ENCODE measurements at places on chromosomes 7 and 10.

DNA sequence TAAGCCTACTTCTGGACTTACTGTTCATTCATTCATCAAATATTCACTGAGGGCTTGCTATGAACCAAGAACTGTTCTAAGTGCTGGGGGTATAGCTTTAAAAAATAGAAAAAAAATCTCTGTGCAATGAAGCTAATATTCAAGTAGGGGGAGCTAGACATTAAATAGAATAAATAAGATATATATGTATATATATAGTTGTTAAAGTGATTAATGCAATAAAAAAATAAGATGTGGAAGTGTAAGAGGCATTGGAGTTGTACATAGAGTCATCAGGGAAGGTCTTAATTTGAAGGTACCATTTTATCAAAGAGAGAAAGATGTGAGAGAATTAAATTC is 181.2 kb upstream of the AGR3 start:
- DNase-seq = no peak

DNA sequence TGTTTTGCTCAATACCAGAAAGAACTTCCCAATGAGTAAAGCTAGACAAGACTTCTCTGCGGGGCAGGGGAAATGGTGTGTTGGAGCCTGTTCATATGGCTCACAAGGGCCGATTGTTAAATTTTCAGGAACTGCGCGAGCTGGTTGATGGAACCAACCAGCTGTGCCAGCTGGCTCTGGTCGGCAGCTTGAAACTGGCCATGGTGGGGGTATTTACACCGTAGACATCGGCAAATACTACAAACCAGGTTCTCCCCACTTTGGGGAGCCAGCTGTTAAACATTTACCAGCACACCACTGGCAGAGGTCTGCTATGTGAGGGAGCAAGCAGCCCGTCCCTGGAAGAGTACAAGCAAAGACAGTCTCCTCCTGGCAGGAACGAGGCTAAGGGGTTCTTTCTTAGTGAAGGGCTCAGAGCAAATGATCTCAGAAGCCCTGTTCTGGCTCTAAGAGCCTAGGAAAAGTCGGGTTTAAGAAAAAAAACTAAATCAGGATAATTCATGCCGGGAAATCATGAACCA is 8.8 kb upstream of the ZMIZ1 start:
- no peak for DNase-seq

- DNase-seq = no peak
Measured at GRCh38 chr10:109820620-109821405, 102.5 kb downstream of the XPNPEP1 start.

DNA sequence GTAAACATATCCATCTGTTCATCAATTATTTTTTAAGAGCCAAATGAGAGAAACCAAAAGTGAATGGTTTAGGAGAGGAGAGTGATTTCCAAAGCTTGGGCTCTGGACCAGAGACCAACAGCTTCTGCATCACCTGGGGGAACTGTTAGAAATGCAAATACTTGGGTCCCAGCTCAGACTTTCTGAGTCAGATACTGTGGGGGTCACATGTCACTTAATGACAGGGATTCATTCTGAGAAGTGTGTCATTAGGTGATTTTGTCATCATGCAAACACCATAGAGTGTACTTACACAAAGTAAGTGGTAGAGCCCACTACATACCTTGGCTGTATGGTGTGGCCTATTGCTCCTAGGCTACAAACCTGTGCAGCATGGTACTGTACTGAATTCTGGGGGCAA is 128.5 kb upstream of the PRR15 start:
- no peak for DNase-seq

DNA sequence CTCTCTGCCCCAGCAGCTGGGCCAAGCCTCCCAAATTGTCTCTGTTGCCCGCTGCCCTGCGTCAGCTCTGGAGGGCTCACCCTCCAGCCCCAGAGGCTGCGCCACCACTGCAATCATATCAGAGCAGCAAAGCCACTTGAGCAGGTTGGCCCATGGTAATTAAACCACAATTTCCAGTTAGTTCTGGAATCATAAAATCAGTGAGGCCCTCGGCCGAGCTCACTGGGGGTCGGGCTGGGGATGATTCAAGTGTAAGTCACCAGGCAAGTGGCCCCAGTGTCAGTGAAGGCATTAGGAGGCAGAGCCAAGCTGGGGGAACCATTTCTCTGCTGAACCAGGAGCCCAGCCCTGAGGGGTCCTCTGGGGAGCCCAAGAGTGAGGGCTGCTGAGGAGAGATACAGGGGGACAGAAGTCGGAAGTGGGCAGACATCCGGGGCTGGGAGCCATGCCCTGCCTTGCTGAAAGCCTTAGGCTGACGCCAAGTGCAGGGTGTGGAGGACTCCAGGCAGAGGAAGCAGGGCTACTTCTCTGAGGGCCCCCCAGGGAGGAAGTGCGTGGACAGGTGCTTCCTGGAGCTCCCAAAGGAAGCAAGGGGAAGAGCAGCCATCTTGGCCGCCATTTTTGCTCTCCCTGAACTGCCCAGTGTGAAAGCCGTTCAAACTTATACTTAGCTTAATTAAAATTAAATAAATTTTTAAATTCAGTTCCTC is 29.5 kb upstream of the SLC29A3 start:
- DNase-seq = no peak

- no peak for DNase-seq
Measured at GRCh38 chr10:19941206-19941880, 125.1 kb downstream of the PLXDC2 start.

- no peak for DNase-seq
Measured at GRCh38 chr10:92839191-92840085, 8.9 kb upstream of the EXOC6 start.

DNA sequence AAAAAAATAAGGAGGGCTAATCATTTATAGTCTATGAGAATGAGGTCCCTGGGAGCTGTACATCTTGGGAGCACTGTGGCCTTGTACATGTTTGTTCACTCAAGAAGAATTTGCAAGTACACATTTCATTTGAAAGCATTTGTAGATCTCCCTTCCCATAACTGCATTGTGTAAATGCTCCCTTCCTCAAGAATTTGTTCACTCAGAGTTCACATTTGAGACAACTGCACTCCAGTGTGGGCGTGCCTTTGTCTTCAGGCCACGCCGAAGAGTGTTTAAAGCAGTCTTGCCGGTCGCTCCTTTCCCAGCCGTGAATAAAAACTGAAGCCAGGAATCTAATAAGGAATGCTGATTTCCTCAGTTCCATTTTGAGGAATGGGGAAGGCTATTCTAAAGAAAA is 291.1 kb upstream of the LYZL1 start:
- no peak for DNase-seq

DNA sequence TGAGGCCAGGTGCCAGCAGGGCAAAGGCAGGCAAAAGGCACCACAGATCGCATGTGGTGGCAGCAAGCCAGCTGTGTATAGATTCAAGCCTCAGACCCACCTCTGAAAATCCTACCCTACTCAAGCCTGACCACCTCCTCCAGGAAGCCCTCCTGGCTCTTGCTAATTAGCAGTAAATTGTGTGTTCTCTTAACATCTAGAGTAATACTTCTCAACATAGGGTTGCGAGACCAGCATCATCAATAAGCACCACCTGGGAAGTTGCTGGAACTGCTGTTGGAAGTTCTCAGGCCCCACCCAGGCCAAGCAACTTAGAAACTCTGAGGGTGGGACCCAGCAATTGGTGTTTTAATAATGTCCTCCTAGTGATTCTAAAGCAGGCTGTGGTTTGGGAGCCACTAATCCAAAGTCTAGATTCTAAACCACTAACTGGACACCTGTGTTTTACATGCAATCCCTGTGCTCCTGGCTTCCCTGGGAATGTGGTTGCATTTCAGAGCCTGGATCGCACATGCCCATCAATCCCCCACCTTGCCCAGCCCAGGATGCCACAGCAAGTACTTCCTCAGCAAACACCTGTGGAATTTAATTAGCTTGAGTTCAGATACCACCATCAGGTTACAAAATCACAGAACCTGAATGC is 46.2 kb downstream of the KCNMA1 start:
- DNase-seq = no peak

DNA sequence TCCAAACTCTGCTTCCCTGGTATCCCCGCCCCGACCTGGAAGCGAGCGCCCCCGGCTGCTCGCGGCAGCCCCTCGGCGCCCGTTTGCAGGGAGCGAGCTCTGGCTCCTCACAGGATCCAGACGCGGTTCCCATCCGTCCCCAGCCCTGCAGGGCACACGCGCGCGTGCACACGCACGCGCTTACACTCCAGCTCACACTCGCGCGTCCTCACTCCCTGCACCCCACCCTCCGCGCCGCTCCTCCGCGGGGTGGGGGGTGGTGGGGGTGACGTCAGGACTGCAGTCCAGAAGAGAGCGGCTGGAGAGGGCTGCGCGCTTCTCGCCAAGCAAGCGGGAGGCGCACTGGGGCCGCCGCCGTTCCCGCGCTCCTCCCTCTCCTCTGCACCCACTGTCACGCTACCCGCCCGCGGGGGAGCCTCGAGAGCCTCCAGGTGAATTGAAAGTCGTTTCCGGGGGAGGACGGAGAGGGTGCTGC is 255.6 kb downstream of the OTUD1 start:
- no peak for DNase-seq

DNA sequence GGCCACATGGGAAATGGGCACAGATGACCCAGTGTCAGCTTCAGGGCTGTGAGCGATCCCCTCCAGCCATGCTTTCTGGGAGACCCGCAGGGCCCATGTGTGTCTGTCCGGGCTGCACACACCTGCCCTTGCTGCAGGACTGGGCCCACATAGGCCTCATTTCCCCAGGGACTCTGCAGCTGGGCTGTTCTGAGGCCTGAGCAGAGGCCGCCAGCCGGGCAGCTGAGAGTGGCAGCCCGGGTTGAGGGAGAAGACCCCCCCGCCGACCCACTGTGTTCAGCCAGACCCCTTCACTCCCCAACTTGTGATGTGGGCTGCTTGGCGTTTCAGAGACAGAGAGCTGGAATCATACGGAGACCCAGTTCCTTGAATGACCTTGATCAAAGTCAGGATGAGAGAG is 50.1 kb upstream of the DPYSL4 start:
- DNase-seq = no peak

DNA sequence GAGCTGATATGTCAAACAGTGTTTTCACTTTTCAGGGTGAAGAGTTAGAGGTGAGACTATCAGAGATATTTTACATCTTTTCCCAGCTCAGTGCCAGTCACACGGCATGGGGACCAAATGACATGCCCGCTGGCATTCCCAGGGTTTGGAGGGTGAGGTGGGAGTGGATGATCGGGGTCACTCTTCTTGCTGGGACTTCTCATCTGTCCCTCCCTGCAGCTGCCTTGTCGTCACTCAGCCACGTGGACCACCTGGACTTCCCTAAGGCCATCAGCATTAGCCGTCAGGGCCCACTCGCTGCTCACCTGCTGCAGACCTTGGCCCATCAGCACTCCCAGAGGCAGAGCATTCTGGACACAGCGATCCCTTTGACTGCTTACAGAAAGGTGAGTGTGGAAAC is 301.8 kb downstream of the DNAJB6 start:
- DNase-seq = no peak

DNA sequence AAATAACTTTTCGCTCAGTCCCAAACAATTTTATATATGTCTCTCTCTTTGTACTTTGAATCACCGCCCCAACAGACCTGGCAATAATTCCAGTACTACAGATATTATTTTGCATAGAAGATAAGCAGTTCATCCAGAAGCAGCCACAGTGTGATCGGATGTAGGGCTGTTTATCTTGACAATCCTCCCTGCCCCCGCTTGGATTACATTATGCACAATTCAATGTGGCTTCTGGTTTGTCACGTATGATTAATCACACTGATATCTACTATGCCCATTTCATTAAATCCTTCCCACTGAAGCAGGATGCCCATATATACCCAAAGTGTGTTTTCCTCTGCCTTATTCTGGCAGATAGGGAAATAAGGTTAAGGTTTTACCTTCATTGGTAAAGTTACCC is 115.2 kb downstream of the PDE1C start:
- DNase-seq = no peak

DNA sequence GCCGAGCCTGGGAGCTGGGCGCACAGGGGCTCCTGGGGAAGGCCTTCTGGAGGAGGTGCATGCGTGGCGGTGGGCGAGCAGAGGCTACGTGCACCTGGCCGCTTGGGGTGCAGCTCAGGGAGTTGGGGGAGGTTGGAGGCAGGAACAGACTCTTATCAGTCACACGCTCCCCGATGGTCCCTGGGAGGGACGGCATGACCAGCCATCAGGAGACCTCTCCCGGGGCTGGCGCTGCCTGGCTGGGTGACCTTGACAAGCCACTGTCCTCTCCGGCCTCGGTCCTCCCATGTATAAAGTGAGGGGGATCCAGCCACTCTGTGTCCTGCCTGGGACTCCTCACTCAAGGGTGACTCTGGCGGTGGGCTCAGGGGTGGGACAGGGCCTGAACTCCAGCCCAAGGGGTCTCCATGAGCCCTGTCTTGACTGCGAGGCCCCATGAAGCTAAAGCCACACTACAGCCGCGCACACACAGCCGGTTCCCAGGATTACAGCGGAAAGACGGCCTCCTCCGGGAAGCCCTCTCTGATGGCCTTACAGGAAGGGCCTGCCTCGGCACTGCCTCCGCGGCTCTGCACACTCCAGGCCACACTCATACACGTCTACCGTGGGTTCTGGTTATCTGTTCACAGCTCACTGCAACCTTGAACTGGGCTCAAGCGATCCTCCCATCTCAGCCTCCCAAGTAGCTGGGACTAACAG is 2.3 kb downstream of the TMEM184A start:
- no peak for DNase-seq

DNA sequence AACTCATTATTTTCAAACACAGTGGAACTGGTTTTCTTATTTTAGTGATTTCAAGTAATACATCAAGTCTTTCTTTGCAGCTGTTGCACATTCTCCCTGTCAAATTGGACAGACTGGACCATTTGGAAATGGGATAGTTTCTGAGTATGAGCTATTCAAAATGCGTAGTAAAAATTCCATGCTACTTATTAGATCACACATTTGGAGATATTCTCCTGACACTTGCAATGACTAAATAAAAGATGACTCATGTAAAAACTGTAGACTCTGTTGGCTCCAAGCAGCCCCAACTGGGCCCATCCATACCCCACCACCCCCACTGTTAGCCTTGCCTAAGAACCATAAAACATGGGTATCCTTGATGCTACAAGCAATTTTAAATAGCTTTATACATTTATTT is 25.9 kb upstream of the BICC1 start:
- DNase-seq = no peak

DNA sequence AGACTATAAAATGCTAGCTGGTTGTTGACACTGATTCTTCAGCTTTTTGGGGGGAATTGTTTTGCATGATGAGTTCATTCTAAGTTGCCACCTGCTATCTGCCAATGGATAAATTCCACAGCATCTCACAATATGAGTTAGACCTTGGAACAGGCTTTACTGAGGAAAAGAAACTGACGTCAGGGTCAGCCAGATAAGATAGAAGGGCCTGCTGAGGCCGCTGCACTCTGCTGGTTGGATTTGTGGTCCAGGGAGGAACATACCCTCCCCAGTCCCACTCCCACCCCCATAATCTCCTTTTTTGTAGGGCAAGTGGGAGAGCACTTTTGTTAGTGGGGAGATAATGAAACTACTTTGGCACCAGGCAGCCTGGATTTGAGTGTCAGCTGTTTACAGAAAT is 110.6 kb upstream of the PRR15 start:
- DNase-seq = no peak

Measured in NCI-H1092 (cell line).